ELF-1 (cell line): ENCODE measurements at places on chromosomes 2 and 18.

DNA sequence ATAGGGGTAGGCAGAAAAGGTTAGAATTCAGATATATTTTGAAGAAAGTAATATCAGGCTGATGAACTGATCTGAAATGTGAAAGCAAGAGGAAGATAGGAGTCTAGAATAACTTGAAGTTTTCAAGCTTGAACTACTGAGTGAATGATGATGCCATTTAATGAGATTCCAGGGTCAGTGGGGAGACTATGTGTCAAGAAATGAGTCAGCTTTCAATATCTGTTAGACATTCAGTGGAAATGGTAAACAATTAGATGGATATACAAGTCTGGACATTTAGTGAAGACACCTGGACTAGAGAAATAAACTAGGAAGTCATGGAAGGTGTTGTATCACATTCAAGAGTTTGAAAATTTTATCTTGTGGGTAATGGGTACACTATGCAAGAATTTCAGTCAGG is 326.9 kb downstream of the FSIP2 start:
- DNase-seq, result no peak

GRCh38 chr2:42060718-42061619 is 13.1 kb downstream of the PKDCC start:
- DNase-seq, result peak; percentile 63

- no peak for DNase-seq
These were observed 31.4 kb upstream of the CD28 start for GRCh38 chr2:203675086-203675485.

DNA sequence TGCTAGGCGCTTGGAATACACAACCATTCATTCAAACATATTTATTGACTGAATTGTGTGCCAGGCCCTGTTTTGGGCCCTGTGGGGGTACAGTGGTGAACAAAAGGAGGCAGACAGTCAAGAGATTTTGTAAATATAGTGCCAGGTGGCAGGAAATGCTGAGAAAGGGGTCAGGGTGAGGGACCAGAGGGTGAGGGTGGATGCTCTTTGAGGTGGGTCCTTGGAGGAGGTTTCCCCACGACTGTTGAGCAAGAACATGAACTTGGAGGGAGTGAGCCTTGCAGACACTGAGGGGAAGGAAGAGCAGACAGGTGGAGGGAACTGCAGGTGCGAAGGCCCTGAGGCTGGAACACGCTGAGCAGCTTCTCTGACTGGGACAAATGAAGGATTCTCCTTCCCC is 40.7 kb downstream of the ODC1 start:
- DNase-seq, result no peak

GRCh38 chr2:241358470-241358869 is 2.4 kb downstream of the FARP2 start:
- no peak for DNase-seq

GRCh38 chr2:203855274-203855673 is 12.3 kb upstream of the CTLA4 start:
- no peak for DNase-seq

DNA sequence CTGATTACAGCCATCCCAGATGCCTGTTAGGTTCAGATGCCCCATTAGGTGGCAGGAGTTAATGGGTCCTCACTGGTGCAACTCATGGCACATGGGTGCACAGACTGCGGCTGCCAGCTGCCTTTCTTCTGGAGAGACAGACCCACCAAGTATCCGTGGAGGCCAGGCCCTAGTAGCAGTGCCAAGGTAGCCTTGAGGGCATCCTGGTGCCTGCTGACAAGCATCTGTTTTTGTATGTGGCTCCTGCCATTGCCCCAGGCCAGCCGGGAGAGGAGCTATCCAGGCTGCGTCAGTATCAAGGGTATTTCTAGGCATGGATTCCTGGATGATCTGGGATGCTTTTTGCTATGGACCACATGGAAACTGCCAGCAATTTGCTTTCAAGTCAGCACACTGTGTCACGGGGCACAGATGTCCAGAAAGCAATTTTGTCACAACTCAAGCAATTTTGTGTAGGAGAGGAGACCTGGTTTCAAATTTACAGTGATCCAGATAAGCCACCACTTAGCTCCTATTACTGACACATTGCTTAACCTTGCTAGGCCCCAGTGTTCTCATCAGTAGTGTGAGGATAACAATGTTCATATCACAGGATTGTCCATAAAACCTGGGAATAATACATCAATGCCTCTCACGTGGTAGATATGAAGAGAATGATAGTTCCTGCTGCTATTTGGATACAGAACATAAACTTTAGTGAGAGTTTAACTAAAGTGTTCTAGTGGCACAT is 815.1 kb upstream of the RAB6C start:
- no peak for DNase-seq

- DNase-seq, result peak; percentile 43
These were observed 30.6 kb downstream of the TMEM17 start for GRCh38 chr2:62475172-62476011.

DNA sequence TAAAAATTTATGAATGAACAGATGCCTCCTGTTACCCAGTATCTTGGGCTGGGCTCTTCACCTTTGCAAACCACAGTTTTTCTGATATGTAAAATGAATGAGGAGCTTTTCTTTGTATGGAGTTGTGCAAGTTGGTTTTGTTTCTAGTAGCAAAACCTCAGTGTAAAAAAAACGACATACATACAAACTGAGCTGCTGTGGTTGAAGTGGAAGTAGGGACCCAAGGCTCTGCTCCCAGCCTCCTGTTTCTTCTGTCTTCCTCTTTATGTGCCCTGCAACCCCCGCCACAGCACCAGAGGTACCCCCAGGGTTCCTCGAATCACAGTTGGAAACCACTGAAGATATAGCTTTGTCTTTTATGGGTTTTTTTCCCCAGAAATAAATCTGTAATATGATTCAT is 118.1 kb downstream of the MYO1B start:
- DNase-seq, result no peak

GRCh38 chr2:235669983-235670962 is 176.4 kb downstream of the AGAP1 start:
- DNase-seq, result peak; percentile 77

DNA sequence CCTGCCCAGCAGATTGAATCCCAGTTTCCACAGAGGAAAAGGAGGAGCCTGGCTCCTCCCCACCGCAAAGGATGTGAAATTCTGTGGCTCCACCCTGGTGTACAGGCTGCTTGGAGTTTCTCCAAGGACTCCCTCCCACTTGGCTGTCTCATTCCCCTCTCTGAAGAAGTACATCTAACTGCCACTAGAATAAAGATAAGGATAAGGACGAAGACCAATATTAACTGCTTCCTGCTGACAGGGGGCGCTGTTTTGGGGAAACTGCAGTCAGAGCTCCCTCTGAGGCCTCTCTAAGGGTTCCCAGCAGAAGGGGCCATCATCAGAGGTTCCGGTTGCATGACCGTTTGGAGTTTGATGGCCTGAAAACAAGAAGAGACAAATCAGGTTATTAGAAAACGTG is 790.9 kb downstream of the CPS1 start:
- no peak for DNase-seq

DNA sequence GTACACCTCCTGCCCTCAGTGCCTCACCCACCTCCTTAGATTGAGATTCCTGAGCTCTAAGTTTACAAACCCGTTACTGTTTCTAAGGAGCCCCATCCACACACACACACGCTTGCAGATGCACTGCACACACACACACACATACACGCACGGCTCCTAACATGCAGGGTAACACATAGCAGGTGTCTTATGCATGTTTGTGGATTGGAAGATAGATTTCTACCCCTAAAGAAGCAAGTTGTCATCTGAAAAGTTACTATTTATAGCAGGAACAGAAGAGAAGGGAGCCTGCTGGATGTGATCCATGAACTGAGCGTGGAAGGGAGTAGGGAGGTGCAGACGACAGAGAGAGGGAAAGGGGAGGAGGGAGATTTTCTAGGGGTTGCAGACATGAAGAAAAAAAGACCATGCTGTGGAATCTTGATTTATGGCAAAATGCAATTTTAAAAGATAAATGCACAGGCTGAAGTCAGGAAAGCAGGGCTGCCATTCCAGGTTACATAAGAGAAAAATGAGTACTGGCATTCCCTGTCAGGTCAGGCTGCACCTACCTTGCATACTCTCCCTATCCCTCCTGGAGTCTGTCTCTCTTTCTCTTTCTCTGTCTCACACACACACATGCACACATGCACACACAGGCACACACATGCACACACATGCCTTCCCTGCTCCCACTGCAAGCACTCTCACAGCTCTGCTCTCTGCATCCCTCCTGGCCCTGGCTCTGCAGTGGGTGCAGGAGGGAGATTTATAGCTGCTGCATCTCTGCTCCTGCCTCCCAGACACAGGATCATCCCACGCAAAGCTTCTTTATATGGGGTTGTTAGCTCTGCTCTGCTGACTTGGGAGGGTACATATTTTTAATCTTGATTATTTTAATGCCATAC is 192.6 kb upstream of the MYT1L start:
- no peak for DNase-seq

- no peak for DNase-seq
These were observed 351.9 kb upstream of the ID2 start for GRCh38 chr2:8329660-8330622.

- DNase-seq, result no peak
These were observed 40.2 kb upstream of the VRK2 start for GRCh38 chr2:58006256-58006951.

DNA sequence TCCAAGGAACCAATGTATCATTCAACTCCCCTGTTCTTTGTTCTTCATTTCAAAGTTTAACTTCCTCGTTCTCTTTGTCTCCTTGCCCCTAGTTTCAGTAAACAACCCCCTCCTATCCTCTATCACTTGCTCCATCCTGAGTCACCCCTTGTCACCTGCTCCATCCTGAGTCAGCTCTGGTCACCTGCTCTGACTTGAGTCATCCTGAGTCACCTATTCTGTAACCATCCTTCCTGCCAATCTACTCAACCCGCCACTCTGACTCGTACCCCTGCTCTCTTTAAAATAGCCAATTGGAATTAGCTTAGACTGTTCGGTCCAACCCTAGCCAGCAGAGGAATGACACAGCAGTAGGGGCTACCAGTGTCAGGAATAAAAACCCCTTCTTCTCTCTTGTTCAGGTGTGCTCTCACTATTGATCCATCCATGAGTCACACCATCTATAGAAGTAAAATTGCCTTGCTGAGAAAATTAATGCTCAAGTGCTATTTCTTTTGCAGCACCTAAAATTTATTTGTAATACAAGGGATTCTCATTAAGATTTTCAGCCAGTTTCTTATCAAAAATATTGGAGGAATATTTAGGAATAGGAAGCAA is 326.8 kb downstream of the AKAIN1 start:
- no peak for DNase-seq

- peak; percentile 95 for DNase-seq
These were observed 765 bp upstream of the ID2 start for GRCh38 chr2:8680822-8681760.

GRCh38 chr2:238449909-238450417 is 23.2 kb downstream of the ASB1 start:
- no peak for DNase-seq

DNA sequence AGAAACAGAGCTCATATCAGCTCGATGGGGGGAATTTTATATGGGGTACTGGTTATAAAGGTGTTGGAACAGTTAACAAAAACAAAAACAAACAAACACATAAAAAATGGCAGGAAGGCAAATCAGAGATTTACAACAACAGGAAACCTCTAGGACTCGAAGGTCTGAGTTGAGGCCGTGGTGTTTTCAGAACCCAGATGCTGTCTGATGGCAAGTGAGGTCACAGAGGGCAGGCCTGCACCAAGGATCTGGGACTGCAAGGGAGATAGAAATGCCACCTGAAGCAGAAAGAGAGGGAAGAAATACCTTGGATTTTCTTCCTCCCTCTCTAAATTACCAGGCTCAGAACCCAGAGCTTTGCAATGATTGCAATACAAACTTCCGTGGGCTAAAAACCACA is 429.5 kb downstream of the ZNF521 start:
- no peak for DNase-seq
